ENCODE measurements at places on chromosomes 12 and 14.

GRCh38 chr12:76983420-76983819 lies 81.9 kb downstream of the E2F7 start:
- DNase-seq, result no peak
- no peaks in the 10 kb centered on the region for H3K4me1 ChIP-seq
- H3K27ac ChIP-seq, result no peak overlapping the region
- no peaks in the 10 kb centered on the region for H3K27me3 ChIP-seq

DNA sequence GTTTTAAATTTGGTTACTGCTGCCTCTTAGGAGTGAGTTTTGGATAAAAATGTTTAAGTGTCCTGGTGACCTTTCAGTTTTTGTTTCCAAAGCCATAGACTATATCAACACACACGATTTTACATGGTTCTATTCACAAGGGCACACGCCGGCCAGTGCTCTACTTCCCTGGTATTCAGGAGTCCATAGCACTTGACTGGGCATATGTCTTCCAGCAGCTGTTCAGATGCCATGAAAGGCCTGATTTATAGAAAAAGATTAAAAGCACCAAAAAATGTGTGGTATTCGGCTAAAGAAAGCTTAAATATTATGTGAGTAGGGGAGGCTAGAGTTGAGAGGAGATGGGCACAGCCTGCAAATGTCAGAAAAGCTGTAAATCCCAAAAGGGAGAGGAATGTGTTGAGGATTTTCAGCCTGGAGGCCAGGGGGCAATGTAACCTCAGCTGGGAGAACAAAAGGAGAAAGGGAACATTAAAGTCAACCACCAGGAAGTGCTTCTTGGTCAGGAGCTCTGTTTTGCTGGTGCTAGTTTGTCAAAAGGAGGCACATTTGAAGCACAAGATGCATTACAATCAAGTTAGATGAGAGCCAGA lies 478.4 kb downstream of the RAD51B start:
- no peak overlapping the region for H3K4me3 ChIP-seq
- DNase-seq, result no peak
- H3K27ac ChIP-seq, result no peak overlapping the region
- H3K4me1 ChIP-seq, result no peaks in the 10 kb centered on the region

DNA sequence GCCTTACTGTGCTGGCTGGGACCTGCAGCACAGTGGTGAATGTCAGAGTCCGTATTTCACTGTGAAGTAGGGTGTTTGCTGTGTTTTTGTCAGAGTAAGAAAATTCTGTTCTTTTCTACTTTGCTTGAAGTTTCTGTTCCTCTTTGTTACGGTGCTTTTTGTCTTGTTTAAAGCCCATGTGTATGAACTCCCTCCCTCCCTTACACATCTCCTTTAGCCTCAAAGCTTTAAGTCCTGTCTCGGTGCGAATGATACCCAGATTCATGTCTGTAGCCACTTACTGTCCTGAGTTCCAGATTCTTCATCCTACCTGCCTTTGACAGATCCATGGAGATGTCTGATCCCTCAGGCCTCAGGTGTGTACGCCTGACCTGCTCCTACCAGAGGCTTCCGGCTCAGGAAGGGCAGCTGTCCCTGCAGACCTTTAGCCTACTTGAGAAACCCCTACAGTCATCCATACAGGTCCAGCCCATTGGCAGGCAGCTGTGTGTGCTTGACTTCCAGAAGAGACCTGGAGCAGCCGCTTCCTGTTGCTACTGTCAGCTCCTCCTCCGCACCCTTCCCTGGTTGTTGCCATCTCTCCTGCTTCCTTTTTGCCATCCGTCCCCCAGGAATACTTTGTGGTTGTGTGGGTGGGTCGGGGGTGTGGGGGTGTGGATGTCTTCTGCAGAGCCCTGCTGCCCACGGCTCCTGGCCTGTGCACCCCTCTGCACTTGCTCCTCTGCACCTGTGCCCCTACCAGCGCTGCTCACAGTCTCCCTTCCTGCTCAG lies 72.9 kb downstream of the DDX51 start:
- no peak overlapping the region for H3K4me3 ChIP-seq
- no peak for DNase-seq
- 0 out of 2 replicates have a peak overlapping the region, but pooled peaks have one; percentile 28 for H3K27ac ChIP-seq
- no peaks in the 10 kb centered on the region for H3K27me3 ChIP-seq
- H3K36me3 ChIP-seq, result peaks cover 73% of the 10 kb centered on the region

- no peaks in the 10 kb centered on the region for H3K27me3 ChIP-seq
- H3K4me1 ChIP-seq, result peaks cover 31% of the 10 kb centered on the region
- no peaks in the 10 kb centered on the region for H3K36me3 ChIP-seq
- peak; percentile 54 for DNase-seq
- H3K27ac ChIP-seq, result no peak overlapping the region
- H3K4me3 ChIP-seq, result no peak overlapping the region
Measured at GRCh38 chr12:123532019-123532418, 1.5 kb downstream of the RILPL1 start.

DNA sequence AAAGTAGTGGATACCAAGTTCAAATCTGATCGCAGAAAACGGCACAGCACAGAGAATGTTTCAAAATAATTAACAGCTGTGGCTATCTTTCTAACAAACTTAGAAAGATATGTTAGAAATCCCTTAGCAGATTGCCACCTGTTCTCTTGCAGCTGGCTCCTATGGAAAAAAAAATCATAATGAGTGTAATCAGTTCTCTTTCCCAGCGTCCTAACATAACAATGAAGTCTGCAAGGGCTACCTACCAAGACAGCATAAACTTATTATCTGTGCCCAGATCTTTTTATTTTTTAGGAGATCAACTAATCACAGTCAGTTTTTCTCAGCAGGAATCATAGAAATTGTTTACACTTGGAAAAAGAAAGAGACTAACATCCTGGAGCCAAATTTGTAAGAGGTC lies 358.6 kb upstream of the FOXG1 start:
- H3K27ac ChIP-seq, result no peak overlapping the region
- H3K4me3 ChIP-seq, result no peak overlapping the region
- no peak for DNase-seq
- no peaks in the 10 kb centered on the region for H3K27me3 ChIP-seq
- H3K36me3 ChIP-seq, result no peaks in the 10 kb centered on the region

DNA sequence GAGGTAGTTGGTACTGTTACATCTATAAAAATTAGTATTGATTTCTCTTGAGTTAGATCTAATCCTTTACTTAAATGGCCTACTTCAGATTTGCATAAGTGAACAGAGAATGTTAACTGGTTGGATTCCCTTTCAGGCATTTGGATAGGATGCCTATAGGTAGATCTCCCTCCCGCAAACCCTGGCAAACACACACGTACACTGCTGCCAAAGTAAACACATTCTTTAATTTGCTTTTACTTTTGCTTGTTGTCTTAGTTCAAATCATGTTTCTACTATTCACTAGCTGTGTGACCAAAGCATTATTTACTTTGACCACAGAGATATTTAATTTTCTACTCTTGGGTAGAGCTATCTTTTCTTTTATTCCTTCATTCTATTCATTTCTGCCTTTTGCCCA lies 936.1 kb upstream of the FBXO33 start:
- H3K27me3 ChIP-seq, result no peaks in the 10 kb centered on the region
- DNase-seq, result no peak
- no peaks in the 10 kb centered on the region for H3K36me3 ChIP-seq
- H3K27ac ChIP-seq, result no peak overlapping the region
- H3K4me3 ChIP-seq, result no peak overlapping the region

- H3K4me1 ChIP-seq, result no peaks in the 10 kb centered on the region
- no peaks in the 10 kb centered on the region for H3K36me3 ChIP-seq
- no peaks in the 10 kb centered on the region for H3K27me3 ChIP-seq
- no peak overlapping the region for H3K27ac ChIP-seq
- no peak for DNase-seq
- no peak overlapping the region for H3K4me3 ChIP-seq
Measured at GRCh38 chr12:3168223-3169221, 91.3 kb downstream of the TSPAN9 start.

Measured in DND-41 (cell line).